SHP77 treated with DMSO at 0.1 percent for 48 hours (cell line): ENCODE measurements at places on chromosomes 2 and 18.

GRCh38 chr2:38060236-38061018 lies 15.5 kb downstream of the CYP1B1 start:
- no peak for DNase-seq

DNA sequence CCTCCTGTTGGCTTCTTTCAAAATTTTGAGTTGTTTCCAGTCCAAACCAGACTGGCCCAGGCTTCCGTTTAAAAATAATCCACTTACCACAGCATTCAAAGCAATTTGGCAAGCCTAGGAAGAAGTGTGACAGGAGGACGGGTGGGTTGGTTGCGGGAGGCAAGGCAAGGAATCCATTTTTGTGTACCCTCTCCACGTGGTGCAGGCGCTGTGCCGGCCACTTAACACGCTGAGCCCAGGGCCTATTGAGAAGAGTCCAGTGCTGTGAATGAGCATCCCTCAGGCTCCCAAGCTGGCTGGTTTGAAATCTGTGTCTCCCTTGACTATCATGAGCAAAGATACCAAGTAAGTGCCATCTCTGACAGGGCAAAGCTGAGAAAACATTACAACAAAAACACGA lies 160.9 kb downstream of the NCKAP5 start:
- DNase-seq = no peak

- DNase-seq = no peak
Observed at GRCh38 chr18:57533006-57533867, 53.3 kb downstream of the FECH start.

GRCh38 chr2:3476321-3476984 lies 42.9 kb downstream of the ADI1 start:
- no peak for DNase-seq

DNA sequence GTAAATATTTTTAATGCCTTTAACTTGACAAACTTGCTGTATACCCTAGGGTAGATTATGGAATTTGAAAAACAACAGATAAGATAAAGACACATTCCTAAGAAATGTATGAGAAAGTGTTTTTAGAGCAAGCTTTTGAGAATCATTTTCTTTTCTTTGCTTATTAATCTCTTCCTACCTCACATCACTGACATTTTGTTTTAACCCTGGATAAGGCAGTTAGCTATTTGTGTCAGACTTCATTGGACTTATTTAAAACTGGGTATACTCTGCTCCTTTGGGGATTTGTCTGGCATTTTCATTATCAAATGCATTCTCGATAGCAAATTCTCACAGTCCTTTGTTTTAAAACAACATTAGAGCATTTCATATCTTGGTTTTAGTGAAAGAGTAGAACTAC lies 17.2 kb downstream of the EML4 start:
- no peak for DNase-seq

GRCh38 chr2:179410552-179411356 lies 146.1 kb upstream of the SESTD1 start:
- no peak for DNase-seq

- no peak for DNase-seq
Observed at GRCh38 chr2:132876745-132877391, 206.9 kb upstream of the LYPD1 start.

DNA sequence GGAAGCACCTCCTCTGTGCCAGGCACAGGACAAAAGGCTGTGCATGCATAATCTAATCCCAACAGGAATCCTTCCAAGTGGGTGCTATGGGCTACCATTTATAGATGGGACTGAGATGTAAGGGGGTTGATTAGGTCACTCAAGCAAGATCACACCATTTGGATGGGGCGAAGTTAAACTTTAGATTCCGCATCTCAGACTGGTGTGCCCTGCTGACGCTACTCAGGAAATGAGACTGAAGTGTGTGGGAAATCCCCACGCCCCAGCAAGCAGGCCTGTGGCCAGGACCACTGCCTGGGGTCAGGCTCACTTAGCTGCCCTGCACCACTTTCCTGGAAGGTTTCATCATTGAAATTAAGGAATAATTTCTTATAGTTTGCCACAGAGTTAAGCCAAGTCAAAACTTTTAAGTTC lies 70.5 kb upstream of the PPP1CB start:
- DNase-seq = no peak

- no peak for DNase-seq
Observed at GRCh38 chr18:7333025-7333562, 102.2 kb downstream of the LRRC30 start.

DNA sequence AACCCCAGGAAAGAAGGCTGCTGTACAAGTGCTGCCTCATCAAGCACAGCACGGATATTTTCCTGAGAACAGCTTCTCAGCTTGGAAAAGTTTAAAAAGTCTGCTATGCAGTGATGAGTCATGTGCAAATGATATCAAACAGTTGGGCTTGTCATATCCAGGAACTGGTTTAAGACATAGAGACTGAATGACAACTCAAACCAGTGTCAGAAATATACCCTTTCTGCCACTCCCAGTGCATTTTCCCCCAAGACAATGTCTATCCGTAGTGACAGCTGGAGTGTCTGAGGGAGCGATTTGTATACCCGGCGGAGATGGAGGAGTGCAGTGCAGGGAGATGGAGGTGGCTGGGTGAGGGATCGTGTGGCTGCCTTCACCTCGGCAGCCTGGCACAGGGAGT lies 28.2 kb downstream of the SOX11 start:
- no peak for DNase-seq

- DNase-seq = no peak
Observed at GRCh38 chr2:108835040-108835439, 48.5 kb downstream of the CCDC138 start.

DNA sequence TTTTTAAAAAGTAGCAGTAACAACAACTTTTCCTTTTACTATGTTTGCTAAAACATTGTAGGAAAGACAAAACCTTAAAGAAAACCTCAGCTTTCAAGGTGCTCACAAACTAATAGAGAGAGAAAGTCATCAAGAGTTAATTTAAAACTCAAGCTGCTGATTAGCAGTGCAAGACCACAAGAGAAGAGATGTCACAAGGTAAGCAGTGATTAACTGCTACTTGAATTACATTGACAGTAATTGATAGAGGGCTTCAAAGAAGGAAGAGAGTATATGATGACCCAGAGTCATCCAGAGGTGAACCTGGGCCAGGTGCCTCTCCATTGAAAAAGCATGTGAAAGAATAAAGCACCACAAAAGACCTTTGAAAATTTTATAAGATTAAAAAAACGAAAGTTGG lies 939.6 kb upstream of the CNTNAP5 start:
- no peak for DNase-seq

GRCh38 chr2:188274274-188274673 lies 17.4 kb upstream of the GULP1 start:
- DNase-seq = no peak

DNA sequence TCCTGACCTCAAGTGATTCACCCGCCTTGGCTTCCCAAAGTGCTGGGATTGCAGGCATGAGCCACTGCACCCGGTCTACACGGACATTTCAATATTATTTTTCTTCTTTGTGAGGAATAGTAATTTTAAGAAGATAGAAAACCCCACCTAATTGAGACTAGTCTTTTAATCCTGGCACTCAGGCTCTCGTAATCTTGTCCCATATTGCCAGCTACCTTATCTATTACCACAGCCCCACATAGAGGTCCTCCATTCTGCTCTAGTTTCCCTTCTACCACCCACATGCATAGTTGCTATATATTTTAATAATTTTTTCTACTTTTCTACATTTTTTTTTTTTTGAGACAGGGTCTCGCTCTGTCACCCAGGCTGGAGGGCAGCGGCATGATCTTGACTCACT lies 9.5 kb upstream of the USP14 start:
- no peak for DNase-seq

DNA sequence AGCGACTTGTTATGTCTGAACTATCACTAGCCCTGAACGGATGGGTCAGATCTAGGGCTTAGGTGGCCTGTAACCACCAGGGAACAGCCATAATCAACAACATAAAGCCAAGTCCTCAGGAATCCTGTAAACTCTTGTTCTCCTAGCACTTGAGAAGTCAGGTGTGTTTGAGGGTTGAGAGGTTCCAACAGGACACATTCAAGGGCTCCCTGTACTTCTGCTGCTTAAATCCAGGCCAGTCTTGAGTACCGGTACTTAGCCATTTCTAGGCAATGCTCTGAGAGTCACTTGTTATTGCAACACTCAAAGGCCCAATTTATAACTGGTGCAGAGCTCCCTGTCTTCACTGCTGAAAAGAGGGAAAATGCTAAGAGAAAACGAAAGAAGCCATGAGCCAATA lies 21.6 kb upstream of the SLC40A1 start:
- no peak for DNase-seq

DNA sequence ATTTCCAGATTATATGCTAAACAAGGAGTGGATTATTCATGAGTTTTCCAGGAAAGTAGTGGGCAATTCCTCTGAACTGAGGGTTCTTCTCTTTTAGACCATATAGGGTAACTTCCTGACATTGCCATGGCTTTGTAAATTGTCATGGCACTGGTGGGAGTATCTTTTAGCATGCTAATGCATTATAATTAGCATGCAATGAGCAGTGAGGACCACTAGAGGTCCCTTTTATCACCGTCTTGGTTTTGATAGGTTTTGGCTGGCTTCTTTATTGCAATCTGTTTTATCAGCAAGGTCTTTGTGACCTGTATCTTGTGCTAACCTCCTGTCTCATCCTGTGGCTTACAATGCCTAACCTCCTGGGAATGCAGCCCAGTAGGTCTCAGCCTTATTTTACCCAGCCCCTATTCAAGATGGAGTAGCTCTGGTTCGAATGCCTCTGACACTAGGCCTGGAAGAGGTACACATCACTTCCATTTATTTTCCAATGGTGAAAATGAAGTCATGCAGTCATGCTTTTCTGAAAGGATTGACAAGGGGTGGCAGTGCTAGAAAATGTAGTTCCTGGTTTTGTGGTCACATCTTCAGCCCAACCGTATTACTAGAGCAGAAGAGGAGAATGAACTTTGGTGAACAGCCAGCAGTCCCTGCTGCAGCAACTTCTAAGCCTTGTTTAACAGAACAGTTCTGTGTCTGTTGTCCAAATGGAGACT lies 26.6 kb upstream of the ITGA4 start:
- no peak for DNase-seq

- DNase-seq = no peak
Observed at GRCh38 chr2:86158286-86158685, 37.0 kb downstream of the IMMT start.

- DNase-seq = no peak
Observed at GRCh38 chr18:34358923-34359322, 134.2 kb upstream of the NOL4 start.

DNA sequence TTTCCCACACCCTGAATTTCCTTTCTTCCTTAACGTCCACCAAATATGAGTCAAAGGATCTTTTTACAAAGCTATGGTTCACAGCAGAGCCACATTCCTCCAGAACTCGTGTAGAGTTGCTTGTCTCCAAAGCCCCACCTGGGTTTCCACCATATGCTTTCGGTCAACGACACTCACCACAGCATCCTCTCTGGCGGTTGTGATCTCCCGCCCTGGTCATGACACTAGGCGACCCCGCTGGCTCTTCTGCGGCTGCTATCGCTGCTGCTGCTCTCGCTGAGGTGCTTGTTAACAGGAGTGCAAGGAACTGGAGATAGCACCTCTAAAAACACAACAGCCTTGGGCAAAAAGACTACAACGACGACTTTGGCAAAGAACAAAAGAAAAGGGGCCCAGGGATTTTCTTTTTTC lies 340 bp downstream of the SLC40A1 start:
- no peak for DNase-seq

- no peak for DNase-seq
Observed at GRCh38 chr2:102297891-102298290, 13.5 kb upstream of the IL1RL1 start.
